AG20443 (cell line): ENCODE measurements at places on chromosomes 3 and 15.

GRCh38 chr15:26670116-26670515, 102.8 kb downstream of the GABRB3 start:
- DNase-seq: no peak

DNA sequence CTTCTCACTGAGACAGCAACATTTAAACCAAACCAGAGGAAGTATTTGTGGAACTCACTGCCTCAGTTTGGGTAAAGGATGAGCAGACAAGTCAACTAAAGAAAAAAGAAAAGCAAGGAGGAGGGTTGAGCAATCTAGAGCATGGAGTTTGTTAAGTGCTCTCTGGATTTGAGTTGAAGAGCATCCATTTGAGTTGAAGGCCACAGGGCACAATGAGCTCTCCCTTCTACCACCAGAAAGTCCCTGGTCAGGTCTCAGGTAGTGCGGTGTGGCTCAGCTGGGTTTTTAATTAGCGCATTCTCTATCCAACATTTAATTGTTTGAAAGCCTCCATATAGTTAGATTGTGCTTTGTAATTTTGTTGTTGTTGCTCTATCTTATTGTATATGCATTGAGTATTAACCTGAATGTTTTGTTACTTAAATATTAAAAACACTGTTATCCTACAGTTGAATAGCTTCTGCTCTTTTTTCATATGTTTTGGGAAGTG, 23.3 kb downstream of the CLDN18 start:
- DNase-seq: no peak

DNA sequence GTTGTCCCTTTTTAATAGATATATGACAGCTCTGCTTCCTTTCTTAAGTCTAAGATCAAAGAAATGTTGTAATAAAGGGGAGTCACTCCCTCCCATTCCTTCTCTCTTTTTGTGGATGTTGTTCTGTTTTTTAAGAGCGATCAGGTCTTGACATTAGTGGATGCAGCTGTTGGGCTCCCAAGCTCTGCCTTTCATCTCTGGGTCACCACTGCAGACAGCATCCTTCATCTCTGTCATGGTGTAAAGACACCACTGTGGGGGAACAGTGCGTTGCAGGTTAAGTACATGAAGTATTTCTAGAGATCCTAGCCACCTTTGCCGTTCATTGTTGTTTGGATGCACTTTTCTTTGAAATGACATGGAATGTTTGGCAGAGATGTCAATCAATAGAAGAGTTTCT, 17.7 kb downstream of the FNDC3B start:
- DNase-seq: no peak

GRCh38 chr3:84100861-84101260, 857.9 kb upstream of the CADM2 start:
- DNase-seq: no peak

DNA sequence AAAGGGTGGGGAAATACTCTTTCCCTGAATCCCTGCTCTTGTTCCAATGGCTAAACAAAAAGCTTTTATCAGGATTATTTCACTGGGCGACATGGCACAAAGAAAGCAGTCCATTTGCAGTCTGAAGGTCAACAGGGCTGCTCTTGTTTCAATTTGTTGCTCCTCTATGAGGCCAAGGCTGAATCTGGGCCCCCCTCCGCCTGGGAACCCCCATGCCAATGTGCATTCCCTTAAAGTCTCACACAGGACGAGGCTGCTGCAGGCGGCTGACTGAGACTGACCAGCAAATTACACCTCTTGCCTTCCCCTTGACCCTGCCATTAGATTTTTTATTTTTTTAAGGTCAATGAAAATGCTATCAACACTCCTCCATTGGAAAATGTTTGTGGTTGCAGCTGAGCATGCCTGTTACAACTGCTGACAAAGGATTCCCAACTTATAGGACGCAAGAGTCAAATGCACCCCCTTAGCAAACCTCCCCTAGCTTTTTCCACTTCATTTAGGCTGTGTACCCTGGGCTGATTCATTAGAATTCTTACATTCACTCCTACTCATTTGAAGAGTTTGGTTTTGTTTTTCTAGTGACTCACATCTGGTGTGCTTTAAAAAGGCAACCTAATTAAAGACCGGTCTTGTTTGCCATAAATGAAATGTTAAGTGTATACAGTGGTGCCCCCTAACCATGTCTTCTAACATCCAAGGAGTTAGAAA, 60.8 kb upstream of the ARHGEF3 start:
- DNase-seq: peak; percentile 33

GRCh38 chr15:90482124-90483011, 47.4 kb upstream of the CRTC3 start:
- DNase-seq: peak; percentile 43

- DNase-seq: no peak
Observed at GRCh38 chr15:70083418-70083817, 14.3 kb downstream of the TLE3 start.

- DNase-seq: peak; percentile 55
Observed at GRCh38 chr15:80779658-80780415, 667 bp downstream of the CEMIP start.

- no peak for DNase-seq
Observed at GRCh38 chr3:64008487-64009351, 14.6 kb downstream of the PSMD6 start.
